ENCODE measurements at places on chromosomes 4 and X. TPM values are rescaled to one million over a fixed set of nuclear protein-coding genes. Genes with fewer than 3 reads are reported as not detected.

STPG2 gene
- total RNA-seq = 0.62 TPM

DNA sequence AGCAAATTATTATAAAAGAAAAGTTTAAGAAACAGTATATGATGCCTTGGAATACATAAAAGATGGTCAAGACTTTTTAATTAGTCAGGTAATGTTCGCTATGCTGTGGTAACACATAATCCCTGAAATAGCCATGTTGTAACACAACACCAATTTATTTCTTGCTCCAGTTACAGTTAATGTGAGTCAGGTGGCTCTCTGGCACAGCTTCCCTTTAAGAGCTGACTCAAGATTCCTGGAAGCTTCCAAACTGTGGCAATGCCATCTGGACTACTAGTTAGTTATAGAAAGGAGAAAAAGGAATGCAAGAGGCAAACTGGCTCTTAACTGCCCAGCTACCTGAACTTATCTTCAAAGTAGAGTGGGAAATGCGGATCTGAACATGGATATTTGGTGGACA is 210.5 kb downstream of the CHM start:
- ATAC-seq = no peak
- no peak overlapping the region for H3K27ac ChIP-seq
- H3K4me1 ChIP-seq = no peaks in the 10 kb centered on the region
- no peak overlapping the region for H3K4me3 ChIP-seq
- H3K36me3 ChIP-seq = no peaks in the 10 kb centered on the region
- H3K27me3 ChIP-seq = no peaks in the 10 kb centered on the region

GAGE12G gene
- total RNA-seq = not detected

- H3K36me3 ChIP-seq = no peaks in the 10 kb centered on the region
- no peak overlapping the region for H3K4me3 ChIP-seq
- H3K27me3 ChIP-seq = no peaks in the 10 kb centered on the region
- no peak overlapping the region for H3K27ac ChIP-seq
- no peak for ATAC-seq
Measured at GRCh38 chr4:176125063-176125462, 59.4 kb downstream of the WDR17 start.

TAF1 gene
- total RNA-seq = 63.0 TPM

TKTL1 gene
- not detected for total RNA-seq

SMIM31 gene
- total RNA-seq = not detected

GRCh38 chrX:49309401-49309981 is 6.0 kb downstream of the GAGE10 start:
- H3K4me1 ChIP-seq = no peaks in the 10 kb centered on the region
- H3K4me3 ChIP-seq = peak overlapping the region; percentile 34
- H3K27me3 ChIP-seq = no peaks in the 10 kb centered on the region

DNA sequence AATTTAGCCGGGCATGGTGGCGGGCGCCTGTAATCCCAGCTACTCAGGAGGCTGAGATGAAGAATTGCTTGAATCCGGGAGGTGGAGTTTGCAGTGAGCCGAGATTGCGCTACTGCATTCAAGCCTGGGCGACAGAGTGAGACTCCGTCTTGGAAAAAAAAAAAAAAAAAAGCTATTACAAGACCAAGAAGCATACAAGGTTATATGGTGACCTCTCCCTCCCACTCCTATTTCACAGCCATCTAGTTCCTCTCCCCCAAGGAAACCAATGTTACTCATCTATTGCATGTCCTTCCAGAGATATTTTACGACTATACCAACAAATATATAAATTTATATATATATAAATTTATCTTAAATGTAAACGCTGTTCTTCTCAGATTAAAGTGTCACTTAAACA is 3.2 kb downstream of the SLC9A7 start:
- H3K27ac ChIP-seq = no peak overlapping the region
- no peaks in the 10 kb centered on the region for H3K27me3 ChIP-seq
- no peak for ATAC-seq
- no peaks in the 10 kb centered on the region for H3K36me3 ChIP-seq
- H3K4me1 ChIP-seq = peaks cover 6% of the 10 kb centered on the region

UPF3B gene
- total RNA-seq = 4.1 TPM

DNA sequence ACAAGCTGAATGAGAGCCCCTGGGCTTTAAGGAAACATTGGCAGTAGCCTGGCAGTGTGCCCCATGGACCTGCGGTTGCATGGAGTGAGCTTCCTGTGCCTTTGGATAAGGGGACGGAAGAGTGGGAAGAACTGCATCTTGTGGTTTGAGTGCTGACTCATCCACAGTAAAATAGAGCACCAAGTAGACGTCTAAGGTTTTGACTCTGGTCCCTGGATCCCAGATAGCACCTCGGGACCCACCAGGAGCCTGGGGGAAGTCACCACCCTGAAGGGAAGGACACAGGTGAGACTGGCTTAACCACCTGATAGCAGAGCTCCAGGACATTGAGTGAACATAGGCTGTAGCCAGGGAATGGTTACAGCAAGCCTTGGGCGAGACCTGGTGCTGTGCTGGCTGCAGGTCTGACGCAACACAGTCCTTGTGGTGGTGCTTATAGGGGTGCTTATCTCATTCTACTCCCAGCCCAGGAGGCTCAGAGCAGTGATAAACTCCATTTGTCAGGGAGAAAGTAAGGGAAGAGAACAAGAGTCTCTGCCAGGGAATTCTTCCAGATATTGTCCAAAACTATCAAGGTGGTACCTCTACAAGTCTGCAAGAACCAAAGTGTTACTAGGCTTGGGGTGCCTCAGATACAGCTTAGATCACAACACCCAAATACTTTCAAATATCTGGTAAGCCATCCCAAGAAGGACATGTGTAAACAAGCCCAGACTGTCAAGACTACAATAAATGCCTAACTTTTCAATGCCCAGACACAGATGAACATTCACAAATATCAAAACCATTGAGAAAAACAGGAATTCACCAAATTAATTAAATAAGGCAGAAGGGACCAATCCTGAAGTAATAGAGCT is 123.6 kb upstream of the TET2 start:
- no peaks in the 10 kb centered on the region for H3K36me3 ChIP-seq
- H3K4me1 ChIP-seq = no peaks in the 10 kb centered on the region
- no peak for ATAC-seq
- H3K4me3 ChIP-seq = no peak overlapping the region
- no peak overlapping the region for H3K27ac ChIP-seq

ZDHHC15 gene
- total RNA-seq = 2.7 TPM

- H3K27me3 ChIP-seq = no peaks in the 10 kb centered on the region
- no peaks in the 10 kb centered on the region for H3K36me3 ChIP-seq
- H3K27ac ChIP-seq = no peak overlapping the region
- H3K4me3 ChIP-seq = no peak overlapping the region
- ATAC-seq = no peak
- no peaks in the 10 kb centered on the region for H3K4me1 ChIP-seq
Measured at GRCh38 chr4:58136604-58137003, 1026.4 kb upstream of the IGFBP7 start.

PNCK gene
- 55.9 TPM for total RNA-seq

HPSE gene
- 2.2 TPM for total RNA-seq

TSPAN5 gene
- total RNA-seq = 14.0 TPM

DKK2 gene
- 0.27 TPM for total RNA-seq

DNA sequence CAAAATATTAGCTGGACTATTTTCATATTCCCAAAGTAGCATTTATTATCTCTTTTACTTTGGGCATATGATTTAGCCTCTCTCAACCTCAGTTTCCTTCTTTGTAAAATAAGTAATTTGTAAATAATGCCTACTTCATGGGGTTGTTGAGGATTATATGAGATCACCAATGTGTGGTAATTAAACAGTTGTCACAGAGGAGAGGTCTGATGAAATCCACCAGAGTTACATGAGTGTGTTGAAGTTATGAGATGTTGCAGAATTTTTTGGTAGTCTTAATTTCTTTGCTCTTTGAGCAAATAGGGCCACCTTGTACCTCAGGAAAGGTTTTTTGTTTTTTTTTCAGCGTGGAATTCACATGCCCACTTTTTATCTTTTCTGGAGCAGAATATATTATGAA is 1.4 kb downstream of the COX7B start:
- no peak for ATAC-seq
- H3K27ac ChIP-seq = peak overlapping the region; percentile 84
- no peaks in the 10 kb centered on the region for H3K27me3 ChIP-seq
- H3K36me3 ChIP-seq = peaks cover 32% of the 10 kb centered on the region

DNA sequence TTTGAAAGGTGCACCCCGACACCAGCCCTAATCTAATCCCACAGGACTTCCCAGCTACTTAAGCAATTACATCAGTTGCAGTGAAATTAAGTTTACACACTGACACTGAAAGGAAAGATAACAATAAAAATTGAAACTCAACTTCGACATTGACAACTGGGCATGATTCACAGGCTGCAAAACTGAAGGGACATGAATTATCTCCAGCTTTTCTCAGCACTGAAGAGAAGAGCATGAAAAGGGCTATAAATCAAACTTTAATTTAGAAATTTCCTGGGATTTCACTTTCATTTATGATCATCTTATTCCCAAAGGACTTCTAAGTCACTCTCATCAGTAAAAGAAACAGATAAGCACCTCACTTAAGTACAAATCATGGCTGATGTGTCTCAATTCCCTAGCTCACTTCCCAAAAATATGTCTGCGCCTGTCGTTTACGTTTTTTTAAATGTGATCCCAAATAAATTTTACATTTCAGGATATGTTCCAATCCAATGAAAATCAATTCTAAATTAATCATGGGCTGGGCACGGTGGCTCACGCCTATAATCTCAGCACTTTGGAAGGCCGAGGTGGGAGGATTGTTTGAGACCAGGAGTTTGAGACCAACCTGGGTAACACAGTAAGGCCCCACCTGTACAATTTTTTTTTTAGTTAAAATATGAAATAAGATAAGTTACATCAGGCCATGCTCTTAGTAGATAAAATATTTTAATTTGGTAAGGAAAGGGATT is 134.4 kb upstream of the TBL1X start:
- H3K27me3 ChIP-seq = no peaks in the 10 kb centered on the region
- H3K36me3 ChIP-seq = no peaks in the 10 kb centered on the region
- no peak for ATAC-seq
- no peaks in the 10 kb centered on the region for H3K4me1 ChIP-seq

Data from gastroesophageal sphincter (tissue), 4 donors.